ENCODE measurements at places on chromosomes 3 and 15.
A peak's percentile ranks its signal among the peaks of the same experiment; 100 is the strongest.

DNA sequence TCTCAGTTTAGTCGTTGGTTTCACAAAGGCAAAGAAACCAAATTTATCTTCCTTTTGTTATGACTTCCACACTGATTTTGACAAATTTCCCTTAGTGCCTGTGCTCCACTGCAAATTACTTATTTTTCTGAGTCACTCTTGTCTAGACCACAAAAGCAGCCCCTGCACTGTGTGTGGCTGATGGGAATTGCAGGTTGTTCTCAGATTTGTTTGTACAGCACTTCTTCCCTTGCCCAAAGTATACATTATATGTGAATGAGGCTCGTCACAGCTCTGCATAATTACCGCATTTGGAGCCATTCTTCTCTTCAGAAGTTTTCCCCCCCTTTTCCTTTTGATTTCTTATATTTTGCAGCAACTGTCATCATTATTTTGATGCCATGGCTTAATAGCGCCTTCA lies 354.2 kb upstream of the IL12A start:
- peak; percentile 82 for DNase-seq

DNA sequence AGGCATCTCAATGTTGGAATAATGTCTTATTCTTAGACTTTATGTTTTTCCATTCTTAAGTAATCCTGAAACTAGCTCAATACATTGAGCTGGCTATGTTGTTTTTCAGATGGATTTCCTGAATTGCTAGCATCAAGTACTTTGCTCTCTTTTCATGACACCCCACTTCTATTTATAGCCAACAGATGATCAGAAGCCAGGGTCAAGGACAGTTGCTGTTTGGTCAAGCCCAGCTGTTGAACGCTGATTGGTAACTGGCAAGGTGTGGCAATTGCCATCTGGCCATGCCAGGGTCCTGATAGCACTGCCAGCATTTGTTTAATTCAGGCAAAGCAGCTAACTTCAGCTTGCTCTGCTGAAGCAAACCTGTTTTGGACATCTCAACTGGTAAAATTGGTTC lies 46.2 kb upstream of the PLCL2 start:
- DNase-seq = no peak

DNA sequence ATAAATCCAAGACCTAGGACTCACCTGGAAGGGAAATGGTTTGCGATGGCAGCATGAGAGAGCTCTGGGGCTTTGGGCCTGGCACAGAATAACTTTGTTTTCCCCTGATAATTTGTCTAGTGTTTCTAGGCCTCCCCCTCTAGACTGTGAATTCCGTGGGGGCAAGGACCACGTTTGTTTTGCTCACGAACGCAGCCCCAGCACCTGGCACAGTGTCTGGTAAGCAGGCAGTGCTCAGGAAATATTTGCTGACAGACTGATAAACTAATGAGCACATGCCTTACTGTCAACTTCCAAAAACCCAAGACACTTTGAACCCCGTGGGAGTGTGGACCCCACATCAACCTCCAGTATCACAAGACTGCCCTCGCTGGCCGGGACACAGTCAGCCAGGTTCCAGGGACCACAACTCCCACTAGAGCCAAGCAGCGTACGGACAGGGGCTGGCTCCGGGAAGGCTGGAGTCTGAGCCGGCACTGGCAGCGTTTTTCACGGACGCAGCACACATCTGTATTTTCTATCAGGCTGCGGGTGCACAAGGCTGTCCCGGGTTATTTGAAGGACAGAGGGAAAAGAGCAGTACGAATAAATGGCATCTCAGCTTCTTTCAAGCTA lies 146.5 kb downstream of the XXYLT1 start:
- DNase-seq = no peak

DNA sequence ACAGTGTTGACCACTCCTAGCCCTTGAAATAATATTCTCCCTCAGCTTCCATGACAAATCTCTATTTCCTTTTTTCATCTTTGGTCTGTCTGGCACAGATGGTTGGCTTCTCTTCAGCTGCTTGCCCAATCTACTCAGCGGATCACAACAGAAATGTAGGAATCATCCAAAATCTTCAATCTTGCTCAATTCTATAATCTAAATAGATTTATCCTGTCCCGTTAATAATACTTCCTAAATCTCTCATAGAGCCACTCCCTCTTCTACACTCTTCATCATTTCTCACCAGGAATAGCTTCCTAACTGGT lies 3.8 kb downstream of the PEAK1 start:
- DNase-seq = no peak

GRCh38 chr3:37806505-37807200 lies 55.0 kb upstream of the CTDSPL start:
- no peak for DNase-seq

Measured in NCI-H2081 (cell line).